ENCODE measurements at places on chromosomes 3 and 15.

DNA sequence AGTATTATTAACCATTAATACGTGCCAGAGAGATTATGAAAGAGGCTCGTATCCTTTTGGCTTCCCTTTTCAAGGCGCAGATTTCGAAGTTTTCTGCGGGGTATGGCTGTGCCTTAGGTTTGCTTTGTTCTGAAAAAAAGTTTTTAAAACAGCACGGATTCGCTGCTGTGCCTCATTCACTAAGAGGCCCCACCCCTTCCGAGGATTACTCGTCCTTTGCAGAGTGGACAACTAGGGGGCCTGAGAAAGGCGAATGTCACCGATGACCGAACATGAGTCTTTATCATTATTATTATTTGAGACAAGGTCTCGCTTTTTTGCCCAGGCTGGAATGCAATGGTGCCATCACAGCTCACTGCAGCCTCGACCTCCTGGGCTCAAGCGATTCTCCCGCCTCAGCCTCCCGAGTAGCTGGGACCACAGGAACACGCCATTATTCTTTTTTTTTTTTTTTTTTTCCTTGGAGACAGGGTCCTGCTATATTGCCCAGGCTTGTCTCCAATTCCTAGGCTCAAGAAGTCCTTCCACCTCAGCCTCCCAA is 684 bp upstream of the RPS27L start:
- DNase-seq, result peak; percentile 83

GRCh38 chr3:54355800-54356199 is 233.4 kb downstream of the CACNA2D3 start:
- no peak for DNase-seq

- DNase-seq, result no peak
Observed at GRCh38 chr15:82916161-82916952, 36.2 kb downstream of the HOMER2 start.

DNA sequence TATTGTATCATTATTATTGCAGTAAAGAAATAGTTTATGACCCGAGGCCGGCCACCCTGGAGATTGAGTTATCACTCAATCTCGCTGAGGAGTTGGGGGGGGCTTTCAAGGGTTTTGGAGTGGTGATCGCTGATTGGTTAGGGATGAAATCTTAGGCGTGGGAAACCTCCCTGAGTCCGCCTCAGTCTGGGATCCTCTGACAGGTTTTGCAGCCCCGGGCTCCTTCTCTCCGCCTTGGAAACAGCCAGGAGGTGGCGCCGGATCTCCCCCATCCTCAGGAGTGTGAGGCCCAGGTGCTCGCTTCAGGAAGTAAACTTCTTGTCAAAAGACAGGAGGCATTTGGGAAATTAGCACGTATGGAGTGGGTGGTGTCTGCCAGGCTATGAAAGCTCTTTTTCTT is 41.1 kb upstream of the SEC61A1 start:
- peak; percentile 24 for DNase-seq

GRCh38 chr15:68311859-68312557 is 34.5 kb downstream of the FEM1B start:
- DNase-seq, result no peak

DNA sequence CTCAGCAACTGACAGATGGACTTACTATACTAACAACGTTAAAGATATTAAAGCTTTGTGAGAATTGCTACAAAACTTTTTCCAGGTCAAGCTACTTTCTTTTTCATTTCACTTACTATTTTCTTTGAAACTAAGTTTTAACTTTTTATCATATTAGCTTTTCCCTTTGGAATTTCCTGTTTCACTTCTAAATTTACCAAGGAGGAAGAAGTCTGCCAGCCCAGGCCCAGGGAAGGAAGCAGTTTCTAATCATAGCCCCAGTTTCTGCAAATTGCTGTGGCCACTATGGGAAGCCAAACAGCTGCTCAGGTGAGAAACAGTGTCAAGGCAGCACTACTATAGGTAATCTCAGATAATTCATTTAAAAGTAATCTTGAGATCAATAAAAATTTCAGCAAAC is 18.4 kb downstream of the CYFIP1 start:
- peak; percentile 38 for DNase-seq
